ENCODE measurements at places on chromosomes 11 and 22.

- no peak for DNase-seq
These were observed 41.8 kb downstream of the ENTHD1 start for GRCh38 chr22:39851606-39852315.

DNA sequence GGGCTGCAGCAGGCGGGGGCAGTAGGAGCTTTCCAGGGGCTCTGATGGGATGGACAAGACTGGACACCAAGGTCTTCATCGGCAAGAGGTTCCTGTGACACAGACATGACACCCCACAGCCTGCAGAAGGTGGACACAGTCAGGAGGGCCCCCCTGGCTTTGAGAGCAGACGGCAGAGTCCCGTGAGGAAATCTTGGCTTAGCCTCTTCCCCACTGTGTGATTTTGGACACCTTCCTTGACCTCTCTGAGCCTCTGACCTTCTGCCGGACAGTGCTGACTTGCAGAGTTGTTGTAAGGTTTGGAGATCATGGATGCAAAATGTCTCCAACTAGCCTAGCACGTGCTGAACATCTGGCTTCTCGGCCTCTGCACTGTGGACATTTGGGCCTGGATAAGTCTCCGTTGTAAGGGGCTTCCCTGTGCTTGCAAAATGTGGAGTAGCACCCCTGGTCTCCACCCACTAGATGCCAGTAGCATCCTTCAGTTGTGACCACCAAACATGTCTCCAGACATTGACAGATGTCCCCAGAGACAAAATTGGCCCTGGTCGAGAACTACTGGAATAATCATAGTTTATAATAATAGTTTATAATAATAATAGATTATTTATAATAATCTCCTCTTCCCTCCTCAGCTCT lies 54.6 kb downstream of the MCM5 start:
- no peak for DNase-seq

DNA sequence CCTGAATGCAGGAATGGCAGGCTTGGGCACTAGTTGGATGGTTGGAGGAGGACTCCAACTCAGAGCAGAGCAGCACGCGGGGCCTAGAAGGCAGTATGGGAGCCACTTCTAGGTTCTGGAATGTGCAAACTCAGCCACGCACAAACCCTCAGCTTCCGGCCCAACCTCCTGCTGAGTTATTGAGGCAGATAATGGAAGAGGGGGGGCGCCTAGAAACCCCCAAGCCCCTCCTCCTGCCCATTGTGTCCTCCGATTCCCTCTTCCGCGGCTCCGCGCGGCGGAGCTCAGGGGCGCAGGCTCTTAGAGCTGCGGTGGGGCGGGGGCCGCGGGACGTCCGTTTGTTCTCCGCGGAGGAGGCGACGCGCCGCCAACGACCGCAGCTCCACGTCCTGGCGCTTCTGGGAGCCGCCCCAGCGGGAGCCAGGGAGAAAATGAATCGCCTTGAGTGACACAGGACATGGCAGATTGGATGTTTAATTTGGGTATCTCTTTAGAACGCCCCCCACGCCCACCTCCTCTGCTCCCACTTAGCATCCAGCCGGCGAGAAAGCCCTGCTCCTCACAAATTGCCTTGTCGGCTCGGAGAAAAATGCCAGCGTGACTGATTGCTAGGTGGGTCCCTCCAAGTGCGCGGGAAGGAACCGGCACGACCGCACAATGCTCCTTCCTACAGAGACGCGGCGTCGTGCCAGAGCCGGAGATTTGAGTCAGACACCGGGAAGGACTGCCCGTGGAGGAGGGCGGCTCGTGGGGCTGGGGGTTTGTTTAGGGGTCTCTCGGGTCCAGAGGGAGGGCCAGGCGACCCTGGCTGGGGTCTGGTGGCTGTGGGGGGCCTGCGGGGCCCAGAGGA lies 144.6 kb downstream of the NECTIN1 start:
- no peak for DNase-seq

GRCh38 chr11:64044730-64045393 lies 9.1 kb downstream of the FLRT1 start:
- no peak for DNase-seq

Data from HS-5 (cell line).